ENCODE measurements at places on chromosomes 6 and 20.

- DNase-seq = no peak
Observed at GRCh38 chr20:29409833-29410805, 1847.3 kb upstream of the DEFB115 start.

GRCh38 chr20:32685541-32686529 lies 12.1 kb upstream of the C20orf203 start:
- DNase-seq = peak; percentile 46

DNA sequence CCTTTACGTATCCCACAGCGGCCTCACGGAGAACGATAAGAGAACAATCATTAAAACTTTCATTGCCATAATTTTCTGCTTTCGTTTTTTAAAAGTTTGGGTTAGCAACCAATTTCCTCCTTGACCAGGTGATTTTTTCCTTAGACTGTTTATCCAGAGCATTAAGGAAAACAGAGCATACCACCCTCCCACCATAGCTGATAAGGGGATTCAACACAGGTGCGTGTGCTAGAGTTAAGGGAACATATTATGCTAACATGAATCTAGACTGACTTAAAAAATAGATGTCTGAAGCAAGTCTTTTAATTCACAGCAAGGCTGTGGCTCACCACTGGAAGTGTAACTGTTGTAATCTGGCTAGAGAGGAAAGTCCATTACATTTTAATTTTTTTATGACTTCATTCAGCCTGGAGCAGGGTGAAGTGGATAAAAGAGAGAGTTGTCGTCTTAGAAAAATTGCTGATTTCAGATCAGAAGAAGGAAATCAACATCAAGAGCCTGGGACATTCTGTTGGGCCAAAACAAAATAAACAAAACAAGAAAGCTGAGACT lies 5.5 kb upstream of the SLC22A2 start:
- no peak for DNase-seq

DNA sequence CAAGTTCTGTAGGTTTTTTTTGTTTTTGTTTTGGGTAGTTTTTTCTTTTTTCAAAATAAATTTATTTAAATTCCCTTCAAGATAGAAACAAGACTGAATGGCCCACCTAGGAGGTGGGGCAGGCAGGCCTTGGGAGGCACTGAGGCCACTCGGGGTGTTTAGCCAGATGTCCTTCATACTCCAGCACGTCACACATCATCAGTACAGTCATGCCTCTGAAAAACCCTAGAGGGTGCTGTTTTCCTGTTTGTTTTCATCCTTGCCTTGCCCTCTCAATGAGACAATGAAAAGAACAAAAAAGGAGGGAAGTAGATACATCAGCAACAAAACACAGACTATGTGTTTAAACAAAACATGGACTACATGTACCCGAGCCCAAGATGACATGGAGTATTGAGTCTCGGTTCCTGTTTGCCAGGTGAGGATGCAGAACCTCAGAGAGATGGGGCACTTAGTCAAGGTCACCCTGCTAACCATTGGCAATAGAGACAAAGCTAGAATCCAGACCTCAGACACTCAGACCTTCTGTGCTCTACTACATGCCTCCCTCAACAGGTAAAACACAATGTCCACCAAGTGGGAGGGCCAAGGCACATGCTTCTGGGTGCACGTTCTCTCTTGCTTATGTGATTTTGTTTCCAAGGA lies 26.8 kb upstream of the CLIC5 start:
- DNase-seq = peak; percentile 30

- DNase-seq = no peak
Observed at GRCh38 chr20:2700913-2701620, 8.5 kb downstream of the EBF4 start.

DNA sequence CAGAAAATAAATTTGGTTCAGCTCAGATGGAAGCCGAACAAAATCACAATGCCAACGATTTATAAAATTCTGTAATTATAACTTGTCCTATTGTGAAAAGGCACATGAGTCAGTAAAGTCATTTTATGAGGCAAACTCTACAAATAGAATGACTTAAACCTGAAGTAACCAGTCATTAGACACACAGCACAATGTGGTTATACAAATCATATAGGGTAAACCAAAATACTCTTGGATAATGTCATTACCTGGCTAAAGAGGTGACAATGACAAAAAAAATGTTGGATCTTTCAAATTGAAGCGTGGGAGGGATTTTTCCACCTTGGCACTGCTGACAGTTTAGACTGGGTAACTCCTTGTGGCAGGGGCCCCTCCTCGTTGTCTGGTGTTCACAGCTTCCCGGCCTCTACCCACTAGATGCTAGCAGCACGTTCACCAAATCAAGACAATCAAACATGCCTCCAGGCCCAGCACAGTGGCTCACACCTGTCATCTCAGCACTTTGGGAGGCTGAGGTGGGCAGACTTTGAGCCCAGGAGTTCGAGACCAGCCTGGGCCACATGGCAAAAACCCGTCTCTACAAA lies 5.0 kb downstream of the ANKRD60 start:
- DNase-seq = no peak

DNA sequence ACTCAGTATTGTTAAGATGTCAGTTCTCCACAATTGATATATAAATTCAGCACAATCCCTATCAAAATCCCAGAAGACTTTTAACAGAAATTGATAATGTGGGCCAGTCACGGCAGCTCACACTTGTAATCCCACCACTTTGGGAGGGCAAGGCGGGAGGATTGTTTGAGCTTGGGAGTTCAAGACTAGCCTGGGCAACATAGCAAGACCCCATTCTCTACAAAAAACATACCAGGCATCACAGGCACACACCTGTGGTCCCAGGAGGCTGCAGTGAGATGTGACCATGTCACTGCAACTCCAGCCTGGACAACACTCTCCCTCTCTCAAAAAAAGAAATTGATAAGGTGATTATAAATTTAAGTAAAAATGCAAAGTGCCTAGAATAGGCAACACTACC lies 90.9 kb downstream of the PDSS2 start:
- no peak for DNase-seq

DNA sequence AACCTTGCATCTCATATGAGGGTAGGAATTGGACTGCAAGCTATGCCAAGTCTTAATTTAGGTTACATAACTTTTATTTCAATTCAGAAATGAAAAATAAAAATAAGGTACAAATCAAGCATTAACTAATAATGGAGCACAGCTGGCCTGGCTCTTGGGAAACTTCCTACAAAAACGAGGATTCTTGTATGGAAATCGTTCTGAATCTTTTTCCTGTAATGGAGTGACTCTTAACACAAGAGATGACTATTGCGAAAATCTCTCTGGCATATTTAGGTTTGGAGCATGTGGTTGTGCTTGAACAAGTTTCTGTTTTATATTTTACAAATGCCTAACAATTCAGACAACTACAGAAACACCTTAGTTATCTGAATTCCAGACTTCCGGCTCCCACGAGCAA lies 34.0 kb upstream of the PI16 start:
- DNase-seq = no peak

- DNase-seq = no peak
Observed at GRCh38 chr6:144232832-144233230, 52.3 kb upstream of the UTRN start.

DNA sequence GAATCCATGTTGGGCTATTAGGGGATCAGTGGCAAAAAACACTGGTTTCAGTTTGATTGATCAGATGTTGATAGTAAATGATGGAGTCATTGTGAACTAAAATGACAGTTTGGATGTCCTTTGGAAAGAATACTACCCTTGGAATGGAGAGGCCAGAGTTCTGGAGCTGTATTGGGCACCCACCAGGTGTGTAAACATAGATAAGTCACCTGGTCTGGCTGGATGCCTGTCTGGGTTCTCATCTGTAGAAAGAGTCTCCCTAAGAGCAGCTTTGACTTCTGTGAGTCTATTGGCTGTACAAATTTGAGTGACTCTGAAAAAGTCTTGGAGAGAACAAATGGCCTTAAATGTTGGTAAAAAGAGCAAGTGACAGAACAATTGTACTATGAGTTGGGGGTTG lies 115.0 kb downstream of the SCP2D1 start:
- DNase-seq = peak; percentile 27

DNA sequence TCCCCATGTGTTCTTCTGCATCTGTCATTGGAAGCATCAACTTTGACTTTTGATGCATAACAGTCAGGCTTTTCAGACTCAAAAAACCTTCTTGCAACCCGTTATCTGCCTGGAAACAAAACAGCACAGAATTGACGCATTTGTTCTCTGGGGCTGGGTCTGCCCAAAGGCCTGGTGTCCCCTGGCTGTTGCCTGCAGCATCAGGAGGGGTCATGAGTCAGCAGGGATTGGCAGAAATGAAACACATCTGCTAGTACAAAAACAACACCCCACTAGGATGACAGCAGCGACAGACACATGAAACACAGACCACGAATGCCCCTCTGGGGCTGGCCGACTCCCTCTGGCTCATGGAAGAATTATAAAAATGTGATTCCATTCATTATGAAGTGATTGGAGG lies 157.6 kb upstream of the INSM1 start:
- no peak for DNase-seq

DNA sequence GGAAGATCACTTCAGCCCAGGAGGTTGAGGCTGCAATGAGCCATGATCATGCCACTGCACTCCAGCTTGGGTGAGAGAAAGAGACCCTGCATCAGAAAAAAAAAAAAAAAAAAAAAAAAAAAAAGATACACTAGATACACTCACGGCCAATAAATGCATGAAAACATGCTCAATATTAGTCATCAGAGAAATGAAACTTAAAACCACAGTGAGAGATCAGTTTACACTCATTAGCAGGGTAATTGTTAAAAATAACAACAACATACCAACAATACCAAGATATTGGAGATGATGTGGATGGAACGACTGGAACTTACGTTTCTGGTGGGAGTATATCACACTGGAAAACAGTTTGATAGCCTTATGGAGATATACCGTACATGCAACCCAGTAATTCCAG lies 29.9 kb downstream of the HS3ST5 start:
- DNase-seq = no peak

DNA sequence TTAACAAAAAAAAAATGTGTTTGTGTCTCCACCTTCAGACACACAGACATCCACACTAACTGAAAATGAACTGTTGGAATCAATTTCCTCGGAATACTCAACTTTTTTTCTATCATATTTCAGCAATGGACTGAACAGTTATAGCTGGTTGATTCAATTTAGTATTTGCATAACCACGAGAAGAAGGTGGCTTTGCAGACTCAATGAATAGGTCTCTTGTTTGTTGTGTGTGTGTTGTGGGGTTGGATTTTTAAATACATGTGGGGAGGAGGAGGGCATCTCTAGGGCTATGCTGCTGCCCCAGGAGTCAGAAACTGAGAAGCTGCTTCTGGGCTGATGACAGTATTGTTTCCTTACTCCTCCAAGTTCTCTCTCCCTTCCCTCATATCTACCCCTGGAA lies 28.7 kb downstream of the TFAP2A start:
- no peak for DNase-seq
